ENCODE measurements at places on chromosomes 2 and 18. TPM values are rescaled to one million over a fixed set of nuclear protein-coding genes. Genes with fewer than 3 reads are reported as not detected.

- peaks cover 59% of the 10 kb centered on the region for H3K27me3 ChIP-seq
- peak overlapping the region; percentile 32 for H3K4me3 ChIP-seq
Measured at GRCh38 chr2:170817093-170818035, 677 bp downstream of the GAD1 start.

DNA sequence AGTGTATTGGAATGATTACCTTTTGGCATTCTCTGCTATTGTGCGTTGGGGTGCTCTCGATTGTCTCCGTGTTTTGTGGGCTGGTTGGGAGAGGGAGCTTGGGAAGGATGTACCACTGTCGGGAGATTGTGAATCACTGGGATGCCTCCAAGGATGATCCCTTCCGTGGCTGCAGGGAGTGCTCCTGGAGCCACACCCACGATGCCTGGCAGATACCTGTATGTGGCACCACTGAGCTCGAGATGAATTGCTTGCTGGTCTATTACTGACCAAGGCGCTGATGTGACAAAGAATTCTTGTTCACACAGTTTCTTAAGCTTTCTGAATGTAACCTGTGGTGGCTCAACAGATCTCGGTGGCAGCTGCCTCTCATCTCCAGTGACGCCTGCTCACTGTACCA is 159.7 kb upstream of the LHCGR start:
- H3K27ac ChIP-seq, result no peak overlapping the region
- no peak for DNase-seq
- H3K4me1 ChIP-seq, result no peaks in the 10 kb centered on the region
- no peak overlapping the region for H3K4me3 ChIP-seq
- H3K36me3 ChIP-seq, result no peaks in the 10 kb centered on the region

DNA sequence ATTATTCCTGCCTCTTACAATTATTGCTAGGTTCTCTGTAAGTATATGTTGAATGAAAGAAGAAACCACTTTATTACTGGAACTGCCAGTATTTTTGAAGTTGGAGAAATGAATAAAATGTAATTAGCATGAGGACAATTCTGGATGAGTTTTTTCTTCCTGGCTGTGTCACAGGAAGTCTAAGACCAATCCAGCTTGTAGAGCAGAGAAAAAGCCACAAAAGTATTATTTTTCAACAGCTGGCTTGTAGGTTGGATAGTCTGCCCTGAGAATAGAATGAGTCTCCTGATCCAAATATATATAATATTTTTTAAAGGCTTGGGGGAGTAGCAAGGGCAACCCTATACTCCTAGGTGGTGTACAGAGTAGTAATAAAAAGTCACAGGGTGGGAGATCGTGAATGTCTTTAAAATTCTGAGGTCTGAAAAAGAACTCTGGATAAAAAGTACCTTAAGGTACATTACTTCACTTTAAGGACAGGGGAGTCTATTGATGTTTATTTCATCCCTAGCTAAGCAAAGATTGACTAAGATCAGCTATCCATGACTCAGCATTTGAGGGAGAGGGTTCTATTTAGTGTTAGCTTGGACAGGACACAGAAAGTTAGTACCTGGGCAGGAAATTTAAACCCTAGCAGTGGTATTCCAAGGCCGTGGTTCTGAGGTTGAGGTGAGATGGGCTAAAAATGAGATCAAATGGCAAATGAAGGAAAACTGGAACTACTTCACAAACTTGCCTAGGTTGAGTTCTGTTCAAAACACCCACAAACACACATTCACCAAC is 31.7 kb downstream of the SLC40A1 start:
- no peaks in the 10 kb centered on the region for H3K4me1 ChIP-seq
- no peak for DNase-seq
- no peaks in the 10 kb centered on the region for H3K27me3 ChIP-seq
- peak overlapping the region; percentile 1 for H3K27ac ChIP-seq
- no peak overlapping the region for H3K4me3 ChIP-seq
- no peaks in the 10 kb centered on the region for H3K36me3 ChIP-seq

DNA sequence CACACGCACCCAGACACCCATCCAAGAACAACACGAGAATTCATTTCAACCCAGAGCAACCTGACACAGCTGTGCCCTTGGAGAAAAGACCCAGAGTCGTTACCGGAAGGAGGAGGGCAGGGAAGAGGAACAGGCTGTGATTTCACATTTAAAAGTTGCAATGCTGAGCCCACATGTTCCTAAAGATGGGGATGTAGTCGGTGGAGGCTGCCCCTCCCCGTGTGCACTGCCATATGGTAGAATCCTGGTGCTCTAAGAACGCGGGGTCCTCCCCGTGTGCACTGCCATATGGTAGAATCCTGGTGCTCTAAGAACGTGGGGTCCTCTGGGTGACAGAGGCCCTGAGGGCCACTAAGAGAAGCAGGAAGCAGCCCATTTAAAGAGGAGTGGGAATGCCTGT is 10.9 kb downstream of the MTERF4 start:
- H3K4me3 ChIP-seq, result no peak overlapping the region
- H3K27me3 ChIP-seq, result no peaks in the 10 kb centered on the region
- H3K27ac ChIP-seq, result peak overlapping the region; percentile 98
- peaks cover 47% of the 10 kb centered on the region for H3K36me3 ChIP-seq

DNA sequence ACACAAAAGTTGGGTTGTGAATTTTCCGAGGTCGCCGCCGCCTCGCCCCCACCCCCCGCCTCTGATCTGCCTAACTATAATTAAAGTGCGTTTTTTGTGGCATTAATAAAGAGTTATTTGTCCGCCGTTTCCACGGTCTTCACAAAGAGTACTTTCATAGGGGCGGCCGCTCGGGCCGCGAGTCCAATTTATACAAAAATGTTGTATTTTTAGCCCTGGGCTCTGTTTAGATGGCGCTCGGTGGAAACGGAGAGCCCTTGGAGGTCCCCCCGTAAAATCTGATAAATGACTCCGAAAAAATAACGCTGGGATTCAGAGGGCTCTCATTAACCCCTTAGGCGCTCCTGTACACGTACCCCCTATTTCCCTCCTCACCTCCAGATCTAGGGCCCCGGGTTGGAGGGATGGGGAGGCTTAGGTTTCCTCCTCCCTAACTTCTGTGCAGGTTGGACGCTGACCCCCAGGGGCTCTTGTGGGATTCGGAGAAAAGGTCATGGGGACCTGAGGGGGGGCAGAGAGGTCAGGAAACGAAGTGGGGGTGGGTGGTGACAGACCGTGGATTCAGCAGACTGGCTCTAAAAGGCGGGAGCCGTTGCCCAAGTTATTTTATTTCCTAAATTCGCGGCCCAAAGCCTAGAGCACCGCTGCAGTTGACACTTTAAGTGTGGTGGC is 1.9 kb downstream of the CYP26B1 start:
- DNase-seq, result no peak
- peaks cover 30% of the 10 kb centered on the region for H3K27me3 ChIP-seq
- peak overlapping the region; percentile 80 for H3K27ac ChIP-seq
- peak overlapping the region; percentile 35 for H3K4me3 ChIP-seq

DNA sequence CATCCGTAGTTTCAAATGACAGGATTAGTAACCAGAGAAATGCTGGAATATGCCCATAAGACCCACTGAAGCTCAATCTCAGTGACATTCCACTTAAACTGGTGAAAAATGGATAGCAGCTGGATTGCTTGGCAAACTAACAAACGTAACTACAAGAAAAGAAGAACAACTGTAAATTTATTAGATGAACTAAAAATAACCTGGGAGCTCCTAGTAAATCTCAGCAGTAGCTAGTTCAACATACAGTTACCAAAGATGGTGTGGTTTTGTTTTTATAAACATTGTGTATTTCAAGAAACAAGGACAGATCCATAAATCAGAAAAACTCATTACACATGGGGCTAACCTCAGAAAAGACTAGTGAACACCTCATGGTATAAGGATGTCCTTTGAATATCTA is 531.9 kb downstream of the XIRP2 start:
- no peak overlapping the region for H3K4me3 ChIP-seq
- no peak overlapping the region for H3K27ac ChIP-seq
- H3K27me3 ChIP-seq, result no peaks in the 10 kb centered on the region
- no peaks in the 10 kb centered on the region for H3K36me3 ChIP-seq

GRCh38 chr2:238456970-238457926 is 30.5 kb downstream of the ASB1 start:
- H3K27ac ChIP-seq, result no peak overlapping the region
- no peaks in the 10 kb centered on the region for H3K36me3 ChIP-seq
- H3K27me3 ChIP-seq, result no peaks in the 10 kb centered on the region
- no peaks in the 10 kb centered on the region for H3K4me1 ChIP-seq

GRCh38 chr18:60176259-60176658 is 196.3 kb downstream of the MC4R start:
- H3K27ac ChIP-seq, result no peak overlapping the region
- H3K4me1 ChIP-seq, result no peaks in the 10 kb centered on the region
- no peaks in the 10 kb centered on the region for H3K27me3 ChIP-seq

- no peaks in the 10 kb centered on the region for H3K36me3 ChIP-seq
- H3K27me3 ChIP-seq, result no peaks in the 10 kb centered on the region
- H3K4me1 ChIP-seq, result no peaks in the 10 kb centered on the region
- DNase-seq, result no peak
- H3K4me3 ChIP-seq, result no peak overlapping the region
Measured at GRCh38 chr2:161943011-161943410, 131.0 kb downstream of the DPP4 start.

DNA sequence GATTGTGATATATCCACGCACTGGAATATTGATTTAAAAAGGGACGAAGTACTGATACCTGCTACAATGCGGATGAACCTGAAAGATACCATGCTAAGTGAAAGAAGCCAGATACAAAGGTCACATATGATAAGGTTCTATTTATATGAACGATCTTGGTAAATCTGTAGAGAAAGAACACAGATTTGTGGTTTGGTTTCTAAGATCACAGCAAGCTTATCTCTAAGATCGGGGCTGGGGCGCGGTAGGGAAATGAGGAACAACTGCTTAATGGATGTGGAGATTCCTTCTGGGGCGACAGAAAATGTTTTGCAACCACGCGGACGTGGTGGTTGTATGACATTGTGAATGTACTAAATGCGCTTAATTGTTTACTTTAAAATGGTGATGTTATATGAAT is 60.1 kb downstream of the NEDD4L start:
- H3K27me3 ChIP-seq, result no peaks in the 10 kb centered on the region
- H3K36me3 ChIP-seq, result no peaks in the 10 kb centered on the region
- no peak overlapping the region for H3K4me3 ChIP-seq
- H3K4me1 ChIP-seq, result peaks cover 39% of the 10 kb centered on the region

GRCh38 chr2:215654148-215654819 is 218.4 kb upstream of the FN1 start:
- H3K4me3 ChIP-seq, result no peak overlapping the region
- H3K27me3 ChIP-seq, result no peaks in the 10 kb centered on the region
- peak; percentile 22 for DNase-seq
- H3K27ac ChIP-seq, result no peak overlapping the region
- no peaks in the 10 kb centered on the region for H3K36me3 ChIP-seq

GRCh38 chr2:202690321-202690900 is 55.6 kb downstream of the FAM117B start:
- no peak overlapping the region for H3K4me3 ChIP-seq
- no peaks in the 10 kb centered on the region for H3K4me1 ChIP-seq
- no peaks in the 10 kb centered on the region for H3K36me3 ChIP-seq
- DNase-seq, result no peak
- no peak overlapping the region for H3K27ac ChIP-seq
- H3K27me3 ChIP-seq, result no peaks in the 10 kb centered on the region

DNA sequence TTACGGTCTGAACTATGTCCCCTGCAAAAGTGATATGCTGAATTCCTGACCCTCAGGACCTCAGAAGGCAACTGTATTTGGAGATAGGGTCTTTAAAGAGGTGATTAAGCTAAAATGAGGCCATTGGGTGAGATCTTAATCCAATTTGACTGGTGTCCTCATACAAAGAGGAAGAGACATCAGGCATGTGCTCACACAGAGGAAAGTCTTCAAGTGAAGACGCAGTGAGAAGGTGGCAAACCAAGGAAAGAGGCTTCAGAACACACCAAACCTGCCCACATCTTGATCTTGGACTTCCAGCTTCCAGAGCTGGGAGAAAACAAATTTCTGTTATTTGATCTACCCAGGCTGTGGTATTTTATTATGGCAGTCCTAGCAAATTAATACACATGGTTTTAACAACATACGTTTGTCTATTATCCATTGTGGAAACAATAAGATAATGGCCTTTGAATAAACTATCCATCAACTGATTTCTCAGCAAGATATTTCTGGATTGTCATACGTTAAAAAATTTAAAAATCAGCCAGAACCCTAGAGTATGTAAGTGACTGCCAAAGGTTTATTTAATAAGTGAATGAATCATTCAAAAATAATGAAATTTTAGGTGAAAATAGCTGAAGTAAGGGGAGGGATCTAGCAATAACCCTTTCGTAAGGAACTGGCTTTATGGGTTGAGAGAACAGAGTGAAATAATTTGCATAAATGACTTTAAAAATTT is 6.5 kb downstream of the WIPF1 start:
- no peaks in the 10 kb centered on the region for H3K27me3 ChIP-seq
- H3K4me3 ChIP-seq, result no peak overlapping the region

GRCh38 chr18:37254973-37255372 is 310.6 kb downstream of the CELF4 start:
- H3K27me3 ChIP-seq, result no peaks in the 10 kb centered on the region
- H3K4me3 ChIP-seq, result no peak overlapping the region
- DNase-seq, result no peak
- no peak overlapping the region for H3K27ac ChIP-seq
- H3K4me1 ChIP-seq, result no peaks in the 10 kb centered on the region

DNA sequence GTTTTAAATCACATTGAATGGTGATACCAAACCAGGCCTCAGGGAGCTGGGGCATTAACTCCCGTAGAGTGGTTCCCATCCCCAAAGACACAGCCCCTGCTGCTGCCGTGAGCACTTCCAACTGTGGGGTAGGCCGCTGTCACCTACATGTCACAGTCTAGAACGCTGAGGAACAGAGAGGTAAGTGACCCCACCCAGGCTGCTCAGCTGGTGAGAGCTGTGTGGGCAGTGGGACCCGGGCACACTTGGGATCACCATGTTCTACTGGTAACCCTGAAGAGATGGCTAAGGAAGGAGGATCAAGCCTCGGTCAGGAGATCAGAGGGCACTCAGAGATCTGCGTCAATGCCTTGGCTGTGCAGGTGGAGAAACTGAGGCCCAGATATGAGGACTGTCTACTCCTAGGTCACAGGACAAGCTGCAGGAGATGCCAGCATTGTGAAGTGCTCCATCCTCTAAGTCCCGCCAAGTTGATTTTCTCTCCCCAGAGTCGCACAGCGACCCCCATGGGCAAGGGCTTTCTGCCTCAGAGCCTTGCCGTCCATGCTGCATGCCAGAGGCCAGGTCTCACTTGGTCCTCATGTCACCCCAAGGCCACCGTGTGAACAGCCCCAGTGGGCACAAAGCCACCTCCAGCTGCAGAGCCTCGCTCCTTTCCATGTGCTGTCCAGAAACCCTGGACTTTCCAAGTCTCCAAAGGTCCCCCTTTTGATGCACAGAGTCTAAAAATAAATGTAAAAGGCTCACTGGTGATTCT is 144.2 kb upstream of the OTOS start:
- H3K27ac ChIP-seq, result no peak overlapping the region
- H3K36me3 ChIP-seq, result no peaks in the 10 kb centered on the region
- DNase-seq, result no peak
- H3K4me1 ChIP-seq, result no peaks in the 10 kb centered on the region
- no peaks in the 10 kb centered on the region for H3K27me3 ChIP-seq

GRCh38 chr18:10293966-10294365 is 160.5 kb upstream of the APCDD1 start:
- no peak overlapping the region for H3K27ac ChIP-seq
- DNase-seq, result no peak
- no peaks in the 10 kb centered on the region for H3K36me3 ChIP-seq
- H3K4me3 ChIP-seq, result no peak overlapping the region
- no peaks in the 10 kb centered on the region for H3K27me3 ChIP-seq

The CYRIA gene
- total RNA-seq, result 79.0 TPM

The SF3B6 gene
- total RNA-seq, result 94.5 TPM

The FBXO36 gene
- total RNA-seq, result 8.9 TPM

The LYPD6B gene
- 0.40 TPM for total RNA-seq

The UGT1A4 gene
- total RNA-seq, result 3.8 TPM
